ENCODE measurements at places on chromosomes 4 and X.

DNA sequence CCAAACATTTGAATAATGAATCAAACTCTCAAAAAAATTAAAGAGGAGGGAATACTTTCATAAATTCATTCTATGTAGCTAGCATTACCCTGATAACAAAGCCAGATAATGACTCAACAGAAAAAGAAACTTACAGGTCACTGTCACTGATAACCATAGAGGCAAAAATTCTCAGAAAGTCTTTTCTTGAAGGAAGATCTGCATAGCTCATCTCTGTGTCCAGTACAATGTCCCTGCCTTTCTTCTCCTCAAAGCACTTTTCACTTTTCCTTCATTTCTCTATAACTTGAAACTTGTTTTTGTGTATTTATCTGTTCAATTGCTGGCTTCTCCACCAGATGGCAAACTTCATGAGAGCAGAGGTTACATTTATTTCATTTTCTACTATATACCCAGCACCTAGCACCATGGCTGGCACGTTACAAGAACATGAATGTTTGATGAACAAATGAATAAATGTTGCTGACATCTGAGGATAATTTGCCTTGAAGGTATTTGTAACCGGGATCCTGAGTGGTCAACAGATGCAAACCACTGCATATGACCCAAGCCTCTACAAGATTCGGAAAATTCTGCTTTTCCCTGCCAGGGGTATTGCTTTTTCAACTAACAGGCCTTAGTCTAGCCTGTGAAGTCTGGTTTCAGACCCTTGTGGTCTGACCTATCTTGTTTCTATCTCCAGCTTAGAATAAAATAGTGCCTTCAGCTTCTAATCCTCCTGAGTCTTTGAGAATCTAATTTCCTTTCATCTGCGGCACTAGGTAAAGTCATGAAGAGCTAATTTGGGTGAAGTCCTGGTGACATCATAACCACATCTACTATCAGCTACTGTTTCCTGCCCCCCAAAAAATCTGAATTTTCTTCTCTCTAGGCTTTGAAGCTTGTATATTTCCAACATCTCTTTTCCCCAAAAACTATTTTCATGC lies 52.5 kb upstream of the ANTXR2 start:
- DNase-seq = peak; percentile 29

- no peak for DNase-seq
Measured at GRCh38 chr4:173860094-173860493, 330.1 kb upstream of the HAND2 start.

DNA sequence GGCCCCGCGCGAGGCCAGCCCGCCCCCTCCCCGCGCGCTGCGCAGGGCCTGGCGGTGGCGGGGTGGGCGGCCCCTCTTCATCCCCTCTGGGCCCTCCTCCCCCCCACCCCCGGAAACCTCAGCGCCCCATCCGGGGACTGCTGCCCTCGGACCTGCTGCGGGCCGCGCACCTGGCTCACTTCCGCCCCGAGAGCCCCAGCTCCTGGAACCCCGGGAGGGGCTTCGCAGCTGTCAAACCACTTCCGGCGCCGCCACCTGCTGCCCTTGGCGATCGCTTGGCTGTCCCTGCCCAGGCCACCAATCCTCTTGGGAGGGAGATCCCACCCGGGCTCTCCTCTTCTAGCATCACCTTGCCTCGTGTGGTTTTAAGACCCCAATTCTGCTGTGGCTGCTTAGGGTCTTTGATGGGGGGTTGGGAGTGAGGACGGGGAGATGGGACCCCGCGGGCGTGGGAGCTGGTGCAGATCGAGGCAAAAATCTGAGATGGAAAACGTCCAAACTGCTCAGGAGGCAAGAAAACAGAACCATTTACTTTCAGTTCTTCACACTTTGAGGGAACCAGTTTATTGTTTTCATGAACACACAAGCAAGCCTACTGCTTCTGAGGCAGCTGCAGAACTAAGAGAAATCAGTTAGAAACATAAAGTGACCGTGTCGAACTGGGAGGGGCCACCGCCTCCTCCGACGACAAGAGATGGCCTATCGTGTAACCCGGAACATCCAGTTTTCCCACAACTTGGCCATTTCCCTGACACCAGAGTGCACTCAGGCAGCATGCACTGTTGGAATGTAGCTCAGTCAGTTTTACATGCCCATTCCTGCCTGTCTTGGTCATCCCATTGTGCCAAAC lies 754 bp downstream of the MTMR1 start:
- no peak for DNase-seq

GRCh38 chr4:72666910-72667309 lies 97.9 kb upstream of the ADAMTS3 start:
- no peak for DNase-seq

DNA sequence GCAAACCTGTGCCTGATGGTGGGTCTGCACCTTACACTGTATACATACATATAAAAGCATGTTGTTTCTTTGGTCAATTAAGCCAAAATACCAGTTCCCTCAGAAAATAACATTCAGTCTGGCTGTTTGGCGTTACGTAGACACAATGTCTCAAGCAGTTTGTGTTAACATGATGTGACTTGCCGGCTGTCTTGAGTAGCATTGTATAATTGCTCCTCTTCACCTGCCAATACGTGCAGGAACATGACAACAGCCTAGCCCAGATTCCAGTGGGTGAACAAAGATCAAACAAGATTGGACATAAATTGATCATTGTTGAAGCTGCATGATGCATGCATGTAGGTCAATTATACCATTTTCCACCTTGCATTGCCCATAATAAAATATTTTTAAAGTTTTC lies 102.3 kb downstream of the F11 start:
- DNase-seq = no peak

Measured in smooth muscle cell of the brain vasculature (primary cell).